ENCODE measurements at places on chromosomes 13 and 19.

GRCh38 chr13:98467263-98467985 lies 109.5 kb downstream of the STK24 start:
- no peak for DNase-seq

DNA sequence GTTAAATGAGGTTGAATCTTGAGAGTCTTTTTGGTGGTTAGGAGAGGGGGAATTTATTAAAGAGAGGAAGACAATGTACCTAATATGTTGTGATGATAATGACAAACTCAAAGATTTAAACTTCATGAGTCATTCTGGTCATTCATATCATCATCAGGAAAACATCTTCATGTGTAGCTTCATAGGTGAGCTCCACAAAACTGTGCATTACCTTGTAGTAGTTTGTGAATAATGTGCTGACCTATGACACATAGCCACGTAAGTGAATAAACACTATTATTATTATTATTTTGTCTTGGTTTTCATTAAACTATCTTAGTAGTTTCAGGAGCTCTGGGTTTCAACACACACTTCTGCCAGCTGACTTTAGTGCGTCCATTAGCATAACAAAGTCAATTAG lies 997 bp upstream of the GPC6 start:
- no peak for DNase-seq

DNA sequence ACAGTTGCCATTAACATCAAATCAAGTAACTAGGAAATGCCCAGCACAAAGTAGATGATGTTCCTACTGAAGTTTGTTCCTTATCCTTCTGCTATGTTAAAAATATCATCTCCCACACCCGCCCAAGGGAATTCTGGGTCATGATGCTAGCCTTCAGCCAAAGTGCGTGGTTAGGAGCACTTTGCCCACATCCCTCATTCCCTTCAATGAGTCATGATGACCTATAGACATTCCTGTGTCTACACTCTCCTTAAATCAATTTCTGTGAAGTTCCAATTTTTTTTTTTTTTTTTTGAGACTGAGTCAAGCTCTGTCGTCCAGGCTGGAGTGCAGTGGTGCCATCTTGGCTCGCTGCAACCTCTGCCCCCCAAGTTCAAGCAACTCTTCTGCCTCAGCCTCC lies 17.0 kb downstream of the RXFP2 start:
- DNase-seq = no peak

- no peak for DNase-seq
These were observed 94.8 kb downstream of the SOX1 start for GRCh38 chr13:112161521-112162301.

- no peak for DNase-seq
These were observed 85.1 kb upstream of the UFM1 start for GRCh38 chr13:38264363-38265131.

DNA sequence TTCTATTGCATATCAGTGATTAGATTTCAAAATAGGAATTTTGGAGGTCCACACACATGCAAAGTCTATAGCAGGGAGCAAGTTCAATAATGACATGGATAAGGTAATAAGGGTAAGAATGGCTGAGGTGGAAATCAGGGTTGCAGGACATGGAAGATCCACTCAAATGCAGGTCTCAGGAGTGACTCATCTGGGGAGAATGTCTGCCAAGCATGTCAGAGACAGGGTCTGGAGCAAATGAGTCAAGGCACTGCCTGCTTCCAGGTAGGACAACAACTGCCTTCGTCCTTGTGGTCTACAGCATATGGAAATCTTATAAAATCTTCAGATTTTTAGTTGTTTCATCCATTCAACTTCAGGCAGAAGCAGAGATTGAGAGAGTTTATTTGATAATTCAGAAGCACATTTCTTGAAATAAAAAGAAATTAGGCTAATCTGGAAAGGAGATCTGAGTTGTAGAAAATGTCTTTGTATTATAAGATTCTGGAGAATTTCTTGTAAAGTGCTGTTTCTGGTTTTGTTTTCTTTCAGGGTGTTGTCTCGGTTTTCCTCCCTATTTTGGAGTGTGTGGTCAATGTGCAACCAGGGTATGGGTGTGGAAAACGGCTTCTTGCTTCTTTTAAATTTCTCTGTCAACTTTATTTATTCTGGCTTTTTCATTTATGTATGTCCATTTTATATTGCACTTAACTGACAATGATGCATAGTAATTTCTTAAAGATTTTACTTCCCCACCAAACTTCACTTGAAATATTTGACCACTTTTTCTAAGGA lies 748.8 kb downstream of the LIG4 start:
- DNase-seq = no peak

DNA sequence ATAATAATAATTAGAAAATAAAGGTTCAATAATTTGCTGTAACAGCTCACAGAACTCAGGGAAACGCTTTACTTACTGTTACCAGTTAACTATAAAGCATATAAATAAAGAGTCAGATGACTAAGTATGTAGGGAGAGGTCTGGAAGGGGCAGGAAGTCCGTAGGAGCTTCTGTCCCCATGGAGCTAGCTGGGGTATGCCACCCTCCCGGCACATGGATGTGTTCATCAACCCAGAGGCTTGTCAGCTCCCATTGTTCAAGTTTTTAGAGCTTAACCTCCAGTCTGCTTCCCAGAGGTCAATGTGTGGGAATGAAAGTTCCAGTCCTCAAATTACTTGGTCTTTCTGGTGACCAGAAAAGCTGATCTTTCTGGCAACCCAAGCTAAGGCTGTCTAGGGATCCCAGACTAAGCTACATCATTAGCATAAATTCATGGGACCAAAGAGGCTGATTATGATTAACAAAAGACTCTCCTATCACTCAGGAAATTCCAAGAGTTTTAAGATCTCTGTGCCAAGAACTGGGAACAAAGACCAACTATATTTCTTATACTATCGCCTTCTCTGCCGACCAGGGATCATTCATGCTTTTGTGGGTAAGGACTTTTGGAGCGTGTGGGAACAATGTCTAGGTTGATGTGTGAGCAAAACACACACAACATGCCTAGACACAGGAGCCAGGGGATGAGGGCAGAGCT lies 31.7 kb upstream of the ZNF507 start:
- DNase-seq = no peak

DNA sequence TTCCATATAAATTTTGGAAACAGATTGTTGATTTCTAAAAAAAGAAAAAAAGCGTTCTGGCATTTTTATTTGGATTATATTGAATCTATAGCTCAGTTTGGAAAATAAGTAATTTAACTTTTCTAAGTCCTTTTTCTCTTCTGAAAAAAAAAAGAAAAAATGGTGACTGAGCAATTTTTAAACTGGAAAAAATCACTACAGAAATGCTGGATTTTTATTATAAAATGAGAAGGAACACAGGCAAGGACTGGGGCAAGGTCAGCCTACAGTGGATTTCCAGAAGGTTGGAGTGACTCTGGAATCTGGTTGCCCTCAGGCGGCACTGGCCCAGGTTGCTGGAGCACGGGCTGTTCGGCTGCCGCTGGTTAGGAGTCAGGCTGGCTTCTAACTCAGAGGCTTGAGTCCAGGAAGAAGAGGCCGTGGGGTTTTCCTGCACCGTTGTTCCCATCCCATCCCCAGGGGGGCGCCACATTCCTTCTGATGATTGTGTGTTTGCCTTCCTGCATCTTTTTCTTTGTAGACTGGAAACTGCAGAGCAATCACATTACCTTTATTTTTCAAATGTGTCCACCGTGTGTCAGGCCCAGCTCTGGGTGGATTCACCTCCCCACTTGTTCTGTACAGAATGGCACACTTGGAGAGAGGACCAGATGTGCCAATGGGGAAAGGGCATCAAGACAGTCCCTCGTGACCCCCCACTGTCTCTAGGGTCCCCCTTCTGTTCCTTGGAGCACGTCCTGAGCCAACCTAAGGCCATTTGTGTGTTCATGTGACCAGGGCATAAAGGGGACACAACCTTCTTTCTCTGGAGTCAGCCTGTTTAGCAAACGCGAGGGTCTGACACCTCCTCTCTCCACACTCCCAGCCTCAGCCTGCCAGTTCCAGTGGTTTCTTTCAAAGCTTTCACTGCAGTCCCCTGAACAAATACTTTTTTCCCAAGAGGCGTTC lies 44.5 kb upstream of the GTF3A start:
- DNase-seq = no peak

DNA sequence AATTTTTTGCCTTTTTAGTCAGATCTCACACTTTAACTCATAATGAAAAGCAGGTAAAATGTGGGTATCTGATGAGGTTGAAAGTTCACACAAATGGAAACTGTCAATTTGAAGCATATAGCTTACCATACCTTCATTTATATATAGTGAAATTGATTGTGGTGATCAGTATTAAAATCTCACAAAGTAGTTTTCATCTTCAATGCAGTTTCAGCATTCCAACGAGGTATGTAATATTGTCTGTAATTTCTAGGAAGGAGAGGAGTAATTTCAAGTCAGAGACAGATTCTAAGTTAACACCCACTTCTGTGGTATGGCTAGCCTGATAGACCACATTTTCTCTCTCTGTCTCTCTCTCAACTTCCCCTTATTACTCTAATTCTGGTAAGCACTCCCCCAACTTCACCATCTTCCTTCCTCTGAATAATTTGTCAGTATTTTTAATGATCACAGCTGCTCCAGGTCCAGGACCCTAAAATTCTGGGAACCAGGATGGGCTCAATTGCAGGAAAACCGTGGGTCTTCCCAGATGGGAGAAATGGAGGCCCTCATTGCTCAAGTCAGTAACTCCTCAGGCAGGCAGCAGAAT lies 455.7 kb downstream of the FGF9 start:
- DNase-seq = no peak

DNA sequence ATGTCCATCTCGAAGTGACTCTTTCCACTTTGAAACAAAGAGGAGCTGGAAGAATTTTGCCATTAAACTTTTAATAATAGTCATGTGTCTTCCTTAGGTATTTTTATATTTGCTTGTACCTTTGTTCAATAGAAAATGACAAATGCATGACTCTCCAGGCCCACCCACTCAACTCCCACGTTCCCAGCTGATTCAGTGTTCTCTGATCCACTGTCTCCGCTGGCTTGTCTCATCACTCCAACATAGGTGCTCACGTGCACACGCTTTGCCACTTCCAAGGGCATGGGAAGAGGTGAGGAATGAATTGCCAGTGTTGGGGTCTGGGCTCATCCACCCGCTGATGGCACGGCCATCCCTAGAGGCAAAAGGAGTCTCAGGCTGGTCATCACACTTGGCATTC lies 24.5 kb downstream of the RASL11A start:
- DNase-seq = no peak

DNA sequence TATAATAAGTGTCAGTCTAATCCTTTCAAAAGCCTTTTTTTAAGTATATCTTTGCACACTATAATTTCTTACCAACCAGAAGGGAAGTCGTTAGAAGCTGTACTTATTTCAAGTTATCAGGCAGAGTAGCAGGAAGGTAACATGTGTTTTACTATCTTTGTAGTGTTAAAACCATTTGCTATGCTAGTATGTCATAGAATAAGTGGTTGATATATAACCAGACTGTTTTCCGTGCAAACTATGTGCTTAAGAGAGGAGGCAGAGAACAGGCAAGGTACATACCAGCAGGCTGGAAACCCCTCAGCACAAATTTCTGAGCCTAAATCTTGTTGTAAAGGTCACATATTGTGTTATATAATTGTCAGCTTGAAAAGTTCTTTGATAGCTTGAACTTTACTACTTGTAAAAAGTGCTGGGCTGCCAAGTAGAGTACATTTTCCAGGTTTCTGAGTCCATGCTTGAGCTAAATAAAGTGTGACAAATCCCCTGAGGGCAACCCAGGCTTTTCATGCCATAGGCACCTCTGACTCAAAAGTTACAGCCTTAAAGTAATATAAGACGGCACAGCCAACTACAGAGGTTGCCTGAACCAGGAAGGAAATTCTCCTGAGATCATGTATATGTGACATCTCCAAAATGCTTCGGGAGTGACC lies 1297.4 kb downstream of the PCDH9 start:
- DNase-seq = no peak

DNA sequence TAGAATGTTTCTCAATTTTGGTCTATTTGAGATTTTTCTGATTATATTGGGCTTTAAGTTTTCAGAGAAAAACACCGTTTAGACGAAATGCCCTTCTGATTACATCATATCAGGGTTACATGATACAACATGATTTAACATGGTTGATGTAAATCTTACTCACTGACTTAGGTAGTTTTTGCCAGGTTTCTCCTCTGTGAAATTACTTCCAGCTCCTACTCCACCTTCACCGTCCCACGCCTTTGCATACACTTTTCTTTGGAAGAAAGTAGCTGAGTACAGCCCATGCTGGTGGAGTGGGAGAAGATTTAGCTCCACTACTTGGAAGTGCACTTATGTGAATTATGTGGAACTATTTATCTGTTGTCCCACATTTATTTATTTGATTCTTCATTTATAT lies 433.2 kb upstream of the KLHL1 start:
- DNase-seq = no peak

DNA sequence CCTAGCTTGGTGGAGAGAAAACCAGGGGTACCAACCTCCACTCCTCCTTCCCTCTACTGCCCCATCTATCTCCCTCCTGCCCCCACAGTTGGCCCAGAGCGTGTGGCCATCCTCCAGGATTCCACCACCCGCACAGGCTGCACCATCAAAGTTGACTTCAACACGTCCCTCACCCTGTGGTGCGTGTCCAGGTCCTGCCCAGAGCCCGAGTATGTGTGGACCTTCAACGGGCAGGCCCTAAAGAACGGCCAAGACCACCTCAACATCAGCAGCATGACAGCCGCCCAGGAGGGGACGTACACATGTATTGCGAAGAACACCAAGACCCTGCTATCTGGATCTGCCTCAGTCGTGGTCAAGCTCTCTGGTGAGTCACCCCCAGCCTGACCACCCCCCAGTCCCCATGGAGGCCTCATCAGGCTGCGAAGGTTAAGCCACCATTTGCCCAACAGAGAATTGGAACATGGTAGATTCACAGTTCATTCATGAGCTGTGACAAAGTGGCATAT lies 6.6 kb downstream of the CEACAM16 start:
- no peak for DNase-seq

- DNase-seq = peak; percentile 28
These were observed at the start of gene TRIP10 for GRCh38 chr19:6739390-6739882. Gene TRIP10 (plus strand): TSS chr19:6739680. CDS start chr19:6739762, 82 bp downstream.

GRCh38 chr19:896999-897398 lies 3.7 kb downstream of the RNU6-9 start:
- DNase-seq = no peak

DNA sequence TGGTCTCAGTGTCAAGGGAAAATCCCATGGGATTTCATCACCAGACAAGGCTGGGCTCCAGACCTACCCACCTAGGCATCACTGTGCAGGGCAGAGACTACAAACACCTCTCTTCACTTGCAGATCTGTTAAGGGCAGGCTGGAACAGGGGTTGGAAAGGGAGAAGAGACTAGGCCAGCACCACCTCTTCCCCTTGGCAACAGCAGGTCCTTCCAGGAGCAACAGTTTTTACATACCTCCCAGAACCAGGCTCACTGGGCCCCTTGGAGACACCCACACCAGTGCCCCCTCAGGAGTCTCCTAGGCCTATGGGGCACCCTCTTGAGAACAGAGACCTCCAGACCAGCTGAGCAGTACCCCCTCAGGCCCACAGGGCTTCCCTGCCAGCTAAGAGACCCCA lies 2.5 kb upstream of the UBE2M start:
- no peak for DNase-seq
